ENCODE measurements at places on chromosomes 6 and 20.

GRCh38 chr20:46361381-46361780, 45.0 kb downstream of the ELMO2 start:
- DNase-seq = no peak

DNA sequence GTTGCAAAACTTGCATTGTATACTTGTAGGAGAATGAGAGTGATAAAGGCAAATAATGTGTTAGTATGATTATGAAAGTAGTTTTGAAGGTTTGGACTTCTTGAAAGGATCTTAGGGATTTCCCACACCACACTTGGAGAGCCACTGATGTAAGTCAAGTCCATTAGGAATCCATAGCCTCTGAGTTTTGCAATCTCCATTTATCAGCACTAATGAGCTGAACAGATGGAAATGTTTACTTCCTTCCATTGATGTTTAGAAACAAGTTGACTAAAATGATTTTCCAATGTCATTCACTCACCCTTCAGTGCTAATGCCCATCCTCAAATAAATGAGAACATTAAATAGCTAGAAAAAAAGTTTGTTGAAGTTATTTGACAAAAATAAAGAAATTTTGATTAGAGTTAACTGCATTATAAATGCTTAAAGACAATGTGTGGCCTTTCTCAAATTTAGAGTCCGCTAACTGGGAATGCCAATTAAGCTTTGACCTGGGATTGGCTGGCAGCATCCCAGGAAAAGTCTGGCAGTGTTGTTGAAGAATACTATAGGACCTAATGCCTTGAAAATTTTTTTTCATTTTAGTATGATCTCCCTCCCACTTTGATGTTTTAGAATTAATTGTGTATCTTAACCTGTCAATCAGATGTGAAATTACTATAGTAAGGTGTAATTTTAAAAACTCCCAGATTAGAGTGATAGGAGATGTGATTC, 68.0 kb downstream of the SLC35F1 start:
- DNase-seq = no peak

GRCh38 chr6:128520436-128521281, at the start of gene PTPRK:
Gene PTPRK (minus strand): TSS chr6:128520599. CDS start chr6:128520358, 241 bp downstream.
- peak; percentile 91 for DNase-seq

DNA sequence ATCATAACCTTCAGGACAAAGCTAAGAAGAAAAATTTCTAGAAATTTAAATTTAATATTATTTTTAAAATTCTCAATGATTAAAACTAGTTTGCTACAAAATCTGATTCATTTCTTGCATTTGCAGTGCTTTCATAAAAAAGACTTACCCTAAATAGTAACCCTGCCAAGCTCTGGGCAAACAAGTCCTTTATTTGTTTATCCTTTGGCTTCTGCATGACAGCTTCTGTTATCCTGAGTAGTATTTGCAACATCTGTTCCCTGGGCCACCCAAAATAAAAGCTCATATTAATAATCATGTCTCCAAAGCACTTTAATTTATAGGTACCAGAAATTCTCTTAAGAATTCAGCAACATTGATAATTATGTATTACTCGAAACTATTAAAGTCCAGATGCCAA, 101.3 kb downstream of the RALGAPA2 start:
- no peak for DNase-seq

DNA sequence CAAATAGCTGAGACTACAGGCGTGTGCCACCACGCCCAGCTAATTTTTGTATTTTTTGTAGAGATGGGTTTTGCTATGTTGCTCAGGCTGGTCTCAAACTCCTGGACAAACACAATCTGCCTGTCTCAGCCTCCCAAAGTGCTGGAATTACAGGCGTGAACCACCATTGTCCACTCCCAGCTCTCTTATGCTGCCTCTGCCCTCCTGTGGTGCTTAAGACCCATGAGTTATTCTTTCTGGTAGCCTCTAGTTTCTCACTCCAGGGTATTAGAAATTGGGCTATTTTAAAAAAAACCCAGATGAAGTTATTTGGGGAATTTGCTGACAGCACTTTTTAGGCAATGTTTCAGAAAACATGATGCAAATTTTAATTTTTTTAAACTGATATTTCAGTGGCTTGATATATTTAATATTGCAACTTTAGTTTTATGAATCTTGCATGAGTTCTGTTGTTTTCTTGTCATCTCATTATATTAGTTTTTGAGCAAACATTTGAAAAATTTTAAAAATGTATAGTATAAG, 114.0 kb upstream of the FOXO3 start:
- no peak for DNase-seq

GRCh38 chr6:11166948-11167347, 55.4 kb upstream of the ERVFRD-1 start:
- DNase-seq = no peak

- DNase-seq = peak; percentile 86
Measured at GRCh38 chr6:80366714-80367113, 260.2 kb downstream of the BCKDHB start.

DNA sequence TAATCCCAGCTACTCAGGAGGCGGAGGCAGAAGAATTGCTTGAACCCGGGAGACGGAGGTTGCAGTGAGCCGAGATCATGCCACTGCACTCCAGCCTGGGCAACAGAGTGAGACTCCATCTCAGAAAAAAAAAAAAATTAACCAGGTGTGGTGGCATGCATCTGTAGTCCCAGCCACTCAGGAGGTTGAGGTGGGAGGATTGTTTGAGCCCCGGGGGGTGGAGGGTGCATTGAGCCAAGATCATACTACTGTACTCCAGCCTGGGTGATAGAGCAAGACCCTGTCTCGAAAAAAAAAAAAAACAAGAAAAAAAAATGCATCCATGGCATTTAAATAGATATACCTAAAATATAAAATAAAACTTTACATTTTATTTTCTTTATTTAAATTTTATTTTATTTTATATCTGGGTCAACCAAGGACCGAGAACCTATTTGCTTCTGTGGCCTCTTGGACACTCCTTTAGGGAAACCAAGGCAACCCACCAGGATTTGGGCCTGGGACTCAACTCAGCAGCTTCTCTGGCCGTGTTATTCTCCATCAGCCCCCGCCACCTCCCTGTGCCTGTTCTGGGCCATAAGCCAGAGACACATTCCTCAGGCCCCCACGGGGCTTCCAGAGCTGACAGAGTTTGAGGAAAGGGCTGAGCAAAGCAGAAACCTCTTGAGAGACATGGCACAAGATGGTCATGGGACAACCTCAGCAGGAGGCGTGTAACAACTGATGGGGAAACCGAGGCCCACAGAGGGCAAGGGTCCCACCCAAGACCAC, 6.2 kb downstream of the SNTA1 start:
- no peak for DNase-seq

DNA sequence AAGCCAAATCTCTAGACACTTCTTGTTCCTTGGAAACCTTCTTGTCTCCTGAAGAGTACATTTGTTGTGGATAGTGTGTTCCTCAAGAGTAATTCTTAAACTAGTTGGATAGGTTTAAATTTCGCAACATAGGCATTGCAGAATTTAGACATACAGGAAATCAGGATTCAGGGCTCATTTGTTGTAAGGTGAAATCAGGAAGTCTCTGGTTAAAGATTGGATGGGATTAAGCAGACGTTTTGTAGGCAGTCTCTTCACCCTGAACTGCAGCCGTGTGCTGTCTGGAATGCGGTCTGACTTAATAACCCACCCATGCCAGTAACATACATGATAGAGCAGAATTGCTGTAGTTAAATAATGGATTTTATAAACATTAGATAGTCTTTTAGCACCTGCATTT, 21.7 kb downstream of the HIVEP1 start:
- peak; percentile 13 for DNase-seq

- peak; percentile 99 for DNase-seq
Measured at GRCh38 chr6:35468181-35468979, at the start of gene RPL10A. Gene RPL10A (plus strand): TSS chr6:35468401. CDS start chr6:35468435, 34 bp downstream.

DNA sequence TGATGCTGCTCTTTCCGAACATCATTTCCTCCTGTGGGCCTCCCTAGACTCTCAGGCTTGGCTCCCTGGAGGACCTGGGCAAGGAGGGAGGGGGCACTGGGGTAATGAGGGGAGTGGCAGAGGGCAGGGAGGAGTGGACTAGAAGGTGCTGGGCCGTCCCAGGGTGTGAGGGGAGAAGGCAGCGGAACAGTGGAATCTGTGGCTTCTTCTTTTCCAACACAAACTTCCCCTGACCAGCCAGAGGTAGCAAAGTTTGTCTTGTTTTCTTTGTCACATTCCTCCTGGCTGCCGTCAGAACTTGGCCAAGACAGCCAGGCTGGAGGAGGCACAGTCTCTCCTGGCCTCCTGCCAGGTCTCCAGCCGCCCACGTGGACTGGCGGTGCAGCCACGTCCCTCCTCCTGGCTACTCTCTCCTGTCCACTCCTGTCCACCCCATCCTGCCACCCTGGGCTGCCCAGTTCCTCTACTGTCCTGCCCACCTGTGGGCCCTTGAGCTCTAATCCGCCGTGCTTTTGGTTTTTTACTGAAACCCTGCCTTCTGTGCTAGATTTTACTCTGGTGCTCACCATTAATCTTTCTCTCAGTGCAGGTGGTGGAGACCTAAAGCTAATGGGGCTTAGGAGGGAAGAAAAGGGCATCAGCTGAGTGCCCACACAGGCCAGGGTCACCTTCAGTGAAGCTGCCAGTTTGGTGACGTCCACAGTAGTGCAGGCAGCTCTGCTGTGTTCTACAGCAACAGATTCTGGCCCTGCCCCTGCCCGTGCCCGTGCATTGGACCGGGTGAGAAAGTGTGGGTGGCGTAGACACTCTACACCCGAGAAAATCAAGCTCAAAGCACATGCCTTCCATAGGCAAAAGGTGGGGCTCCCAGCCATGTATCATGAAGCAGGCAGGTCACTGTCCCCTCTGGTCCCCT, 2.8 kb upstream of the CDSN start:
- no peak for DNase-seq

- no peak for DNase-seq
Measured at GRCh38 chr6:155787168-155787567, 331.5 kb upstream of the NOX3 start.

DNA sequence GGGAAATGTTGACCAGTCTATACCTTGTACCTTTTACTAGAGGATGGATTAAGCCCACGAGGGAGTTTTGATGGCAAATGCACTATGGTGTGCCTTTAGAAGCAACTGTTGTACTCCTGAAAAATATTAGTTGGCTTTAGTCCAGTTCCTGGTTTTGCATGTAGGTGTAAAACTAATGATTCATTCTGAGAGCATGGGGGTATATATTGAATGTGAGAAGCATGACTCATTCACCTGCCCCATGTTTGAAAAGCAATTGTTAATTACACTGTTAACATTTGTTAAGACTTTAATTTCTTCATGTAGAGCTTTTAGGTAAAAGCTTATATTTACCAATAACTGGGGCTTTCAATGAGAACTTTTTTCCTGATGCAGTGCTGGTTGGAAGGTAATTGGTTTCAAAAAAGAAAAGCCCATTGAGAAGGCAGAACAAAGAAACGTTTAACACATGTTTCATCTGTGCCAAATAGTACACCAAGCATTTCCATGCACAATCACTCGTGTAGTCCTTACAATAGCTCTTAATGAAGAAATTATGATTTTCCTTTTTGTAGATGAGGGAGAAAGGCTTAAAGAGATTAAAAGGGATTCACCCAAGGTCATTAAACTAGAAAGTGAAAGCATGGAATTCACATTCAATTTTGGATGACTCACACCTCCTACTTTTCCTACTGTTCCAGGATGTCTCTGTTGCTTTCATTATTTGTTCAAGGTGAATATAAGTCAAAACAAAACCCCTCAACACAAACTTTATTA, 134.1 kb downstream of the CCDC170 start:
- DNase-seq = no peak

DNA sequence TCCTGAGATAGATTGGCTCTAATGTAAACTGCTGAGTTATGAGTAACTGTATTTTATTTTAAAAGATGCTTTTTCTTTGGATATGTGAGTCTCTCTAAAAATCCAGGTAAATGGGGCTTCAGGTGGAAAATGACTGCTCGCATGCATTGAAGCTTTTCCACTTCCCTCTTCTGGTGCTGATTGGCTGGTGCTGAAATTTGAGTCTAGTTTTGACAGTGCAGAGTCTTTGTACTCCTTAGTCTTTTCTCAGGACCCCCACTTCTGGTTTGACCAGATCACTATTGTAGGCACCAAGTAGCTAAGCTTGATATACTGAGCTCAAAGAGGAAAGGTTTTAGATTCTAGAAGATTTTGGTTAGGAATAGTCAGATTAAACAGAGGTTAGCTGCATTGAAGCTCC, 60.7 kb upstream of the TULP4 start:
- DNase-seq = no peak

GRCh38 chr6:75279418-75279817, 5.2 kb downstream of the TMEM30A start:
- DNase-seq = no peak

GRCh38 chr6:64034910-64035655, 399.5 kb downstream of the PHF3 start:
- DNase-seq = peak; percentile 24

DNA sequence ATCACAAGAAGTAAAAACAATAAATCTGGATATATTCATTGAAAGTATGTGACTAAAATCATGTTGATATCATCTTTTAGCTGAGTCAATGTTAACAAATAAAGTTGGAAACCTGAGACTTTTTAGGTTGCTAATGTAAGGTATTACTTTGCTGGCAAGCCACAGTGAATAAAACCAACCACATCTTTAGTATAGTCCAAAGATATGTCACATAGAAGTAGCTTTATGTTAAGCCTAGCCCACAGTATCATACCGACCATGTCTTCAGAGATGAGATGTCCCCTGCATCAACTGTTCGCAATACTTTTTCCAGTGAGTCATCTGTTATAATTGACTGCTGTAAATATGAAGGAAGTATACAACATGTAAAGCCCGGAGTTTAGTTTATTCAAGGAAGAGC, 107.6 kb upstream of the MCHR2 start:
- no peak for DNase-seq

- peak; percentile 86 for DNase-seq
Measured at GRCh38 chr6:72580281-72580940, 41.5 kb upstream of the KCNQ5 start.

DNA sequence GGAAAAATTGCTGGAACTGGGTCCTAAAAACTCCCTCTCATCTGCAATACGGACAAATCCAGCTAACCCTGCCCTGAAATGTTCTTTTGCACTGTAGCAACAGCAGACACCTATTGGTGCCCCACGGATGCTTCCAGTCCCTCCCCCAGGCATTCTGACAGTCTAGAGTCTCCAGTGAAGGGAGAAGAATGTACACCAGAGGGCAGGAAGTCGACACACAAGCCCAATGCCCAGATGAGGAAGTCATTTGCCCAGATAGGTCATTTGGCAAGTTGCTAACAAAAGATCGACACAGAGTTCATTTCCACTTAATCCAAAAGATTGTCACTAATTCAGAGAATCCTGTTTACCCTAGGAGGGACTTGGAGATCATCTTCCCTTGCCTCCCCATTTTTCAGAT, 293.0 kb upstream of the PRDM1 start:
- DNase-seq = peak; percentile 21

All from NCI-H82 (cell line).